Tracheal epithelial cell (primary cell): ENCODE measurements at places on chromosomes 7 and 10. TPM values are rescaled to one million over a fixed set of nuclear protein-coding genes. Genes with fewer than 3 reads are reported as not detected.

TRPV5 gene
- total RNA-seq: not detected in 2 replicates

ATG9B gene
- 0.24 TPM in 1 of 2 replicates, not detected in the other for total RNA-seq

APBB1IP gene
- 1.4 TPM in 1 of 2 replicates, not detected in the other for total RNA-seq

MET gene
- 93.6 and 252 TPM in 2 replicates for total RNA-seq

EZH2 gene
- total RNA-seq: 3.6 and 5.1 TPM in 2 replicates
